NCI-H2029 (cell line): ENCODE measurements at places on chromosomes 4 and X.

- DNase-seq = peak; percentile 45
Observed at GRCh38 chr4:56786955-56787354, 34.5 kb downstream of the SPINK2 start.

DNA sequence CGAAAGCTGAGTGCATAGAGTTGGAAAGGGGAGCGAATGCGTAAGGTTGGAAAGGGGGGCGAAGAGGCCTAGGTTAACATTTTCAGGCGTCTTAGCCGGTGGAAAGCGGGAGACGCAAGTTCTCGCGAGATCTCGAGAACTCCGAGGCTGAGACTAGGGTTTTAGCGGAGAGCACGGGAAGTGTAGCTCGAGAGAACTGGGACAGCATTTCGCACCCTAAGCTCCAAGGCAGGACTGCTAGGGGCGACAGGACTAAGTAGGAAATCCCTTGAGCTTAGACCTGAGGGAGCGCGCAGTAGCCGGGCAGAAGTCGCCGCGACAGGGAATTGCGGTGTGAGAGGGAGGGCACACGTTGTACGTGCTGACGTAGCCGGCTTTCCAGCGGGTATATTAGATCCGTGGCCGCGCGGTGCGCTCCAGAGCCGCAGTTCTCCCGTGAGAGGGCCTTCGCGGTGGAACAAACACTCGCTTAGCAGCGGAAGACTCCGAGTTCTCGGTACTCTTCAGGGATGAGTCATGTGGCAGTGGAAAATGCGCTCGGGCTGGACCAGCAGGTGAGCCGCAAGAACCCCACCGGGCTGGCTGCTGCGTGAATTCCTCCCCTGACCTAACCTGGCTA lies at the start of gene DDX3X:
Gene DDX3X, plus strand, starts transcription at position 419 of the 619 bp plus-strand sequence. Its CDS starts 91 bp downstream, at position 510.
- peak; percentile 82 for DNase-seq

- DNase-seq = peak; percentile 57
Observed at GRCh38 chr4:99946356-99947189, at the start of gene DNAJB14. TSS of gene DNAJB14 (minus strand) at chr4:99946618. CDS start at chr4:99946571, 47 bp downstream.

DNA sequence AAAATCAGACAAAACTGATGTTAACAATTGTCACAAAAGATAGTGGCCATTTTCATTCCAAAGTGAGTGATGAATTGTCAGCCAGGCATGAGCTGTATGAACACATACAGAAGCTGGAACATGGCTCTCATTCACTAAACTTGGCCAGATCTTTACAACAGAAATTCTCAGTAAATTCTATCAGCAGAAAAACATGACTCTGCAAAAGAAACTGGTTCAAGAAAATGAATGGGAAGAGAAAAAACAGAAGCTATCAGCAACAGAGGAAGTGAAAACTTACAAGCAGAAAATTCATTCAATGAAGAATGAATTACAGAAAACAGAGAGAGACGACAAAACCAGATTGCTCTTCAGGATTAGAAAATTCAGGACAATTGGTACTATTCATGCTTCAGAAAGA lies 249.6 kb downstream of the COL25A1 start:
- DNase-seq = no peak

- DNase-seq = no peak
Observed at GRCh38 chr4:100190643-100191600, 654 bp upstream of the DDIT4L start.

DNA sequence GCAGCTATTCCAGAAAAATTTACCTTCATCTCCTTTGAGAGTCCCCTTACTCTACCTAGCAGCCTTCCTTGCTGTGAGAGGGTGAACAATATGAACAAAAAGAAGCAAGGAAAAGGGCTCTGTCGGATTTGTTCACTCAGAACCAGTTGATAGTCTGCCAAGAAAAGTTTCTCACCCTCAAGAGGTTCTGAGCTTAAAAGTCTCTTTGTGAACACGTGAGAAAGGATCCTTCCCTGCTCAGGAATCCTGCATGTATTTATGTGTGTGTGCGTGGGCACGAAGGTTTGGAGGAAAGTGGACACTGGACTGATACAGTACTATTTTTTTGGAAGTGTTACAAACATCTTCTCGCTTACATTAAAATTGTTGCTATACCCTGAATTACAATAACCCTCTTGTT lies 178.6 kb upstream of the JADE1 start:
- DNase-seq = no peak

GRCh38 chr4:829291-829690 lies 3.4 kb upstream of the CPLX1 start:
- no peak for DNase-seq
